LHCN-M2 (cell line): ENCODE measurements at places on chromosomes 2 and 18. TPM values are rescaled to one million over a fixed set of nuclear protein-coding genes. Genes with fewer than 3 reads are reported as not detected.

The TCF23 gene
- total RNA-seq = not detected in 2 replicates

The SETBP1 gene
- 0.77 and 1.6 TPM in 2 replicates for total RNA-seq

The RGPD3 gene
- total RNA-seq = 0.11 and 0.13 TPM in 2 replicates

The RBM44 gene
- 0.06 and 0.34 TPM in 2 replicates for total RNA-seq

The TRABD2A gene
- total RNA-seq = 9.7 and 14.8 TPM in 2 replicates

The CAPN14 gene
- total RNA-seq = under 0.01 and 0.06 TPM in 2 replicates

The RAD51AP2 gene
- under 0.01 TPM in 1 of 2 replicates, not detected in the other for total RNA-seq

The EMILIN2 gene
- 0.75 and 1.2 TPM in 2 replicates for total RNA-seq

The LYG2 gene
- total RNA-seq = not detected in 2 replicates

The IL37 gene
- 0.75 TPM in 1 of 2 replicates, not detected in the other for total RNA-seq

The DIPK1C gene
- total RNA-seq = not detected in 2 replicates

The SPDYA gene
- total RNA-seq = 0.63 and 1.1 TPM in 2 replicates

The IL36A gene
- not detected in 2 replicates for total RNA-seq

The BABAM2 gene
- 30.8 and 36.6 TPM in 2 replicates for total RNA-seq

The PRKAG3 gene
- total RNA-seq = 0.46 TPM in 1 of 2 replicates, not detected in the other

The ACADL gene
- not detected in 2 replicates for total RNA-seq

The MC5R gene
- not detected in 2 replicates for total RNA-seq

The EHD3 gene
- 9.1 and 10.9 TPM in 2 replicates for total RNA-seq

The EDAR gene
- not detected in 2 replicates for total RNA-seq

The DQX1 gene
- total RNA-seq = not detected in 2 replicates

The RAB31 gene
- total RNA-seq = 26.2 and 31.3 TPM in 2 replicates
